ENCODE measurements at places on chromosomes 6 and 20. TPM values are rescaled to one million over a fixed set of nuclear protein-coding genes. Genes with fewer than 3 reads are reported as not detected.
A peak's percentile ranks its signal among the peaks of the same experiment; 100 is the strongest.

The TRDN gene
- 453 TPM for total RNA-seq

- no peak overlapping the region for H3K27ac ChIP-seq
- DNase-seq, result no peak
- H3K27me3 ChIP-seq, result peaks cover 3% of the 10 kb centered on the region
Observed at GRCh38 chr20:16125816-16126215, 447.4 kb downstream of the KIF16B start.

GRCh38 chr20:63772781-63773518 is 33.4 kb downstream of the SLC2A4RG start:
- peak overlapping the region; percentile 59 for H3K27ac ChIP-seq
- peaks cover 39% of the 10 kb centered on the region for H3K4me1 ChIP-seq
- DNase-seq, result peak; percentile 43
- peaks cover 41% of the 10 kb centered on the region for H3K36me3 ChIP-seq
- no peak overlapping the region for H3K4me3 ChIP-seq

DNA sequence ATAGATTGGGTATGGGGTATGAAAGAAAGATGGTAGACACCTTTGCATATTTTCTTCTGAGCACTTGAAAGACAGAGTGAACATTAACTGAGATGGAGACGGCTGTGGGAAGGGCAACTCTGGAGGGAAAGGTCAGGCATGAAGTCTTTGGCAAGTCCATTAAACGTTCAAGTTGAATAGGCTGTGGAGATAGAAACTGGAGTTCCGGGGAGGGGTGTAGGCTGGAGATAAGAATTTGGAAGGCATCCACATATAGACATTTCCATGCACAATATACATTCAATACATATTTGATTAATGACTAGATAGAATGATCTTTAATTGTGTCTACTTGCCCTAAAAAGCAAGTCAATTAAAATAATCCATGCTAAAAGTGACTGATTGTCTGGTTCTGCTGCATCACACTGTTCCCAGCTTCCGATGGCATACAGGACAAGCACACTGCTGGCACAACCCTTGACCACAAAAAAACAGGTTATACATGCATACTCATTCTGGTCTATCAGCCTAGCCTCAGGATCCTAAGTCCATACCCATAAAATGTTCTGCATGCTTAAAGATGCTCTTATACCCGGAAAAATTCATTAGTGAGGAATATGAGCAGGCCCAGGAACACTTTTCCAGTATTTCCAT is 1.9 kb upstream of the MYLK4 start:
- no peaks in the 10 kb centered on the region for H3K27me3 ChIP-seq
- H3K4me3 ChIP-seq, result no peak overlapping the region
- no peak overlapping the region for H3K27ac ChIP-seq
- DNase-seq, result no peak

GRCh38 chr6:148959008-148959407 is 212.2 kb downstream of the UST start:
- H3K27me3 ChIP-seq, result no peaks in the 10 kb centered on the region
- no peaks in the 10 kb centered on the region for H3K4me1 ChIP-seq
- no peak overlapping the region for H3K4me3 ChIP-seq
- DNase-seq, result no peak
- no peak overlapping the region for H3K27ac ChIP-seq
